ENCODE measurements at places on chromosomes 12 and 14. TPM values are rescaled to one million over a fixed set of nuclear protein-coding genes. Genes with fewer than 3 reads are reported as not detected.
A peak's percentile ranks its signal among the peaks of the same experiment; 100 is the strongest.

GRCh38 chr12:54273981-54274380 is 5.9 kb downstream of the CBX5 start:
- no peak for DNase-seq
- H3K36me3 ChIP-seq, result peaks cover 4% of the 10 kb centered on the region
- no peak overlapping the region for H3K4me3 ChIP-seq
- no peaks in the 10 kb centered on the region for H3K27me3 ChIP-seq
- H3K4me1 ChIP-seq, result peaks cover 93% of the 10 kb centered on the region

- peaks cover 2% of the 10 kb centered on the region for H3K36me3 ChIP-seq
- no peaks in the 10 kb centered on the region for H3K27me3 ChIP-seq
- H3K4me1 ChIP-seq, result no peaks in the 10 kb centered on the region
These were observed 490.9 kb upstream of the MIS18BP1 start for GRCh38 chr14:45743884-45744283.

DNA sequence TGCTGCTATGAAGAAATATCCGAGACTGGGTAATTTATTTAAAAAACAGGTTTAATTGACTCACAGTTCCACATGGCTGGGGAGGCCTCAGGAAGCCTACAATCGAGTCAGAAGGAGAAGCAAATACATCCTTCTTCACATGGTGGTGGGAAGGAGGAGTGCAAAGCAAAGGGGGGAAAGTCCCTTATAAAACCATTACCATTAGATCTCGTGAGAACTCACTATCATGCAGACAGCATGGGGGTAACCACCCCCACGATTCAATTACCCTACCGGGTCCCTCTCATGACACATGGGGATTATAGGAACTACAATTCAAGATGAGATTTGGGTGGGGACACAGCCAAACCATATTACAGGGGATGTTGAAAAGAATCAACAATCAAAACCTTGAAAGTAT is 74.9 kb downstream of the PPM1H start:
- H3K27me3 ChIP-seq, result peaks cover 16% of the 10 kb centered on the region
- H3K27ac ChIP-seq, result no peak overlapping the region
- DNase-seq, result no peak
- H3K4me1 ChIP-seq, result no peaks in the 10 kb centered on the region
- no peak overlapping the region for H3K4me3 ChIP-seq
- H3K36me3 ChIP-seq, result no peaks in the 10 kb centered on the region

GRCh38 chr12:20514598-20514997 is 146.3 kb downstream of the PDE3A start:
- no peak for DNase-seq
- H3K4me1 ChIP-seq, result no peaks in the 10 kb centered on the region
- no peaks in the 10 kb centered on the region for H3K27me3 ChIP-seq
- H3K4me3 ChIP-seq, result no peak overlapping the region
- no peak overlapping the region for H3K27ac ChIP-seq

DNA sequence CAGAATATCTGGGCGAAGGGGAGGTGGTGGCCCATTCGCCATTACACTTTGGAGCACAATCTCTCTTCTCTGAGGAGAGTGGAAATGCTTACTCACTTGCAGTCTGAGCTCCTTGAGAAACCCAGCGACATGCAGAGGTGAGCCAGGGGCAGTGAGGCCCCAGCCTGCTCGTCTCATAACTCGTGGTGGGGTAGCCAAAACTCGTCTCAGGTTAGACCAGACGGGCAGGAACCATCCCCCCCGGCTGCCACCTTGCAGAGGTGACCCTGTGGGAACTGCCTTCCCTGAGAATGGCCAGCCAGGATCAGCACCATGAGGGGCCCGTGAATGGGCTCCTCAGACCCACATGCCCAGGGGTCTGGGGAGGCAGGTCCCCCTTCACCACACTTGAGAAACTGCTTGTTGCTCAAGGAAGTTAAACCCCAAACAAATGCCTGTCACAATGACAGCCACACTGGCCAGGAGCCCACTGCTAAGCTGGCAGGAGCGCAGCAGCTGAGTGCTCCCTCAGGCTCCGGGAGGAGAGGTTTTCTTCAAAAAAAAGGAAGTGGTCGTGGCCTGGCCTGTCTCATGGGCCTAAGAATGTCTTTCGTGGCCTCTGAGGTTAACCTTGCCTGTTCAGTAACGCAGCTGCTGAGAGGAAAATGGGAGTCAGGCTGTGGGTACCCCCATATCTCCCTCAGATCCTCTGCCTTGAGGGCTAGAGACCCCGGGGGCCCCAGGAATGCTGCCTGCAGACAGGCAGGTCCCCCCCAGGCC is 9.2 kb upstream of the ALDH2 start:
- H3K4me1 ChIP-seq, result peaks cover 17% of the 10 kb centered on the region
- peak; percentile 11 for DNase-seq
- no peak overlapping the region for H3K27ac ChIP-seq
- peaks cover 15% of the 10 kb centered on the region for H3K27me3 ChIP-seq

- peaks cover 34% of the 10 kb centered on the region for H3K27me3 ChIP-seq
- H3K27ac ChIP-seq, result peak overlapping the region; percentile 75
- DNase-seq, result no peak
These were observed 2.4 kb downstream of the FOS start for GRCh38 chr14:75280831-75281653.

DNA sequence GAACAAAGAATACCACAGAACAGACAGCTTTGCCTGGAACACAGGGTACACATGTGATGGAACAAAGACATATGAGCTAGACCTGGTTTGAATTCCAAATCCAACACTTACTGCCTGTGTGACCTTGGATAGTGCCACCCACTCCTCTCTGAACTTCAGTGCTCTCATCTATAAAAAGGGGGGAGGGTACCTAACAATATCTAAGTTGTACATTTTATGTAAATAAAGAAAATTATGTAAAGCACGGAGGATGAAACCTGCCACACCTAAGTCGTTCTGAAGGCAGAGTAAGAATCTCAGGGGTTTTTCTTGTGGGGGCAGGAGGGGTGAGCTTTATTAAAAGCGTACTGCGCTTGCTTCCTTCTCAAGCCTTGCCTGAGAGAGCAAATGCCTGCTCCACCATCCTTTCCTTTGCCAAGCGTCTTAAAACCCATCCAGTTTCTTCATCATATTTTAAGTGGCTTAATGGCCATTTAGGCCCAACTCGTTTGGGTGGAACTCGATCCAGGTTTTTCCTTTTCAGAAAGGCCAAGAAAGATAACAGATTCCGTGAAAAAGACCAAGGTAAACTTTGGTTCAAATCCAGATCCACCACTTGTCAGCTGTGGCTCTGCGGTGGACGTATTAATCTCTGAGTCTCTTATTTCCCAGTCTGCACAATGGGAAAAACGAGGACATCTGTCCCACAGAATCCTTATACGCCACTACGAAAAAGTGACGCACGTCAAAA is 946 bp downstream of the DDX24 start:
- peak overlapping the region; percentile 100 for H3K4me3 ChIP-seq
- H3K27me3 ChIP-seq, result no peaks in the 10 kb centered on the region
- peak overlapping the region; percentile 99 for H3K27ac ChIP-seq
- H3K4me1 ChIP-seq, result peaks cover 70% of the 10 kb centered on the region

DNA sequence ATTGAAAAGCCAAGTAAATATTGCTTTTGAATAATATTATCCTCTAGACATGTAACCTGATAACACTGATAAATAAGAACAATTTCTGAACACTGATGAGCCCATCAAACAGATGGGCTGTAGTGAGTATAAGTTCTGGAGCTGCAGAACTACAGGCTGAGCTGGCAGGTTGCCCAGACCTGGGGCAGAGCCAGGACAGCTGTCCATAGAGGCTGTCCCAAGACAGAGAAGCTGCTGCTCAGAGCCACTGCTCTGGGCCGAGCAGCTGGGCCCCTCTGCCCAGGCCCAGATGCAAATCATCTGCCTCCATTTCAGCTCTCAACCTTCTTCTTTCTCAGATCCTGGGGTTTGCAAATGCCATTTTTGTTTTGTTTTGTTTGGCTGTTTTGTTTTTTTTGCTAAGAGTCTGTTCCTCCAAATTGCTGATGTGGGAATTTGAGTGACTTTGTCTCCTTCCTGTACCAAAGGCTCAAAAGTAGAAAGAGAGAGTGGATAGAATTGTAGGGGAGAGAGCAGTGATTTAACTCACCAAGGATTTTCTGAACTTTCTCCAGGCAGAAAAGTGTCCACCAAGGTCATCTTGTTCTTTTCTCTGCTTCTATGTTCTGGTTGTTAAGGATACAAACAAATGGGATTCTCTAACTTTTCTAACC is 4.0 kb upstream of the TESPA1 start:
- peak overlapping the region; percentile 3 for H3K4me3 ChIP-seq
- no peak for DNase-seq
- peaks cover 4% of the 10 kb centered on the region for H3K36me3 ChIP-seq
- H3K4me1 ChIP-seq, result peaks cover 75% of the 10 kb centered on the region

- DNase-seq, result peak; percentile 16
- peaks cover 21% of the 10 kb centered on the region for H3K4me1 ChIP-seq
- no peak overlapping the region for H3K27ac ChIP-seq
- H3K4me3 ChIP-seq, result no peak overlapping the region
- no peaks in the 10 kb centered on the region for H3K27me3 ChIP-seq
These were observed 8.0 kb upstream of the RTRAF start for GRCh38 chr14:51981218-51981854.

DNA sequence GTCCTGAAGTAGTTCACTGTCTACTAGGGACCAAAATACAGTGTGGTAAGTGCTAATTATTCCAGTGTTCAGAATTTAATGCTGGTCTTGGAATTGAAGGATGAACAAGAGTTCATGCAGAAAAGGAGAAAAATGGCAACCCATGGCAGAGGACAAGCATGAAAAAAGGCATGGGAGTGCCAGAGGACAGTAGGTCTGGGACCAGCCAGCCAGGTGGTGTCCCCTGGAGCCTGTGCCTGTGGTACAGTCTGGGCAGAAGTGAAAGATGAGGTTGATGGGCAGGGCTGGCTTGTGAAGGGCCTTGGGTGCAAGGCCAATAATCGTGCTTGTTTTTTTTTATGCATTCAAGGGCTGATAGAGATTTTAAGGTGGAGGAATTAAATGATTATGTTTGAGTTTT is 21.0 kb downstream of the C12orf75 start:
- no peak overlapping the region for H3K27ac ChIP-seq
- no peak for DNase-seq
- no peaks in the 10 kb centered on the region for H3K27me3 ChIP-seq
- no peak overlapping the region for H3K4me3 ChIP-seq
- H3K4me1 ChIP-seq, result peaks cover 37% of the 10 kb centered on the region

DNA sequence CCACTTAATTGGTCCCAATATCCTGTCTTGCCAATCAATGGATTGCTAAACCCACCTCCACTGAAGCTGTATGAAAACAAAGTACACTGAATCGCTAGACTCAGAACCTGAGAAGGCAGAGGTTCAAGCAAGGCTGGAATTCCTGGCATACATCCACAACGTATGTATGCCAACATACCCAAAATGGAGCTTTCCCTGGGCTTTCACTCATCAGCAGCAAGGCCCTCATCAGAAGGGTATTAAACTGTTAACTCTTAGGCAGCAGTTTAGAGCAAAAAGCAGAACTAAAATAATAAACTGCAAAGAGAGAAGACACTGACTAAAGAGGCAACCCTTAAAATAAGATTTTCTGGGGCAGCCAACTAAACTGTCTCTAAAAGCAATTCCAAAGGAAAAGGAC is 13.6 kb downstream of the MED13L start:
- H3K36me3 ChIP-seq, result no peaks in the 10 kb centered on the region
- no peak overlapping the region for H3K4me3 ChIP-seq
- no peaks in the 10 kb centered on the region for H3K27me3 ChIP-seq
- peaks cover 41% of the 10 kb centered on the region for H3K4me1 ChIP-seq
- DNase-seq, result no peak
- H3K27ac ChIP-seq, result no peak overlapping the region

DNA sequence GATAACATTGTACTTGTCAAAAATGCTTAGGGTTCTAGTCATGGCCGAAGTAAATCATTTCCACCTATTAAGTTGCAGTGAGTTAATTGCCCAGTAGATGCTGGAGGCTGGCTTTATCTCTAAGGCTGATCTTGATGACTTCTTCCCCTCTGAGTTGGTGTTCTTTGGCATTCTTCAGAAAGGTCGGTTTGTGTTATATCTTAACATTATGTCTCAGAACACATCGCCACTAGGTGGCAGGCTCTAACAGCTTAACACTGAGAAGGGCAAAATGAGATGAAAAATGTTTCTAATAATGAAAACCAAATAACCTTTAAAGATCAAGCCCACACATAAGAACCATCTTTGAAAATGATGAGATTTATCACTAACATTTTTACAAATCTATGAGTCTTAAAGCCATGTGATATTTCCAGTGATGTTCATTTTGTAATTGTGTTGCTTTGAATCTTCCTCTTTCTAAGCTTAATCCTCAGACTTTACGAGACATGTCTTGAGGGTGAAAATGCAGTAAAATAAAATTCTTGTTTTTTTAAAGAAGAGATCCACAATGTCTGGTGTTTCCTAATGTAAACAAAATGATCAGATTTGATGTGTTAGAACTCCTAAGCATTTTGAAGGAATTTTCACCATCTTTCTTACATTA is 28.6 kb downstream of the SUDS3 start:
- no peaks in the 10 kb centered on the region for H3K4me1 ChIP-seq
- H3K27me3 ChIP-seq, result no peaks in the 10 kb centered on the region
- H3K27ac ChIP-seq, result no peak overlapping the region
- peak; percentile 52 for DNase-seq

DNA sequence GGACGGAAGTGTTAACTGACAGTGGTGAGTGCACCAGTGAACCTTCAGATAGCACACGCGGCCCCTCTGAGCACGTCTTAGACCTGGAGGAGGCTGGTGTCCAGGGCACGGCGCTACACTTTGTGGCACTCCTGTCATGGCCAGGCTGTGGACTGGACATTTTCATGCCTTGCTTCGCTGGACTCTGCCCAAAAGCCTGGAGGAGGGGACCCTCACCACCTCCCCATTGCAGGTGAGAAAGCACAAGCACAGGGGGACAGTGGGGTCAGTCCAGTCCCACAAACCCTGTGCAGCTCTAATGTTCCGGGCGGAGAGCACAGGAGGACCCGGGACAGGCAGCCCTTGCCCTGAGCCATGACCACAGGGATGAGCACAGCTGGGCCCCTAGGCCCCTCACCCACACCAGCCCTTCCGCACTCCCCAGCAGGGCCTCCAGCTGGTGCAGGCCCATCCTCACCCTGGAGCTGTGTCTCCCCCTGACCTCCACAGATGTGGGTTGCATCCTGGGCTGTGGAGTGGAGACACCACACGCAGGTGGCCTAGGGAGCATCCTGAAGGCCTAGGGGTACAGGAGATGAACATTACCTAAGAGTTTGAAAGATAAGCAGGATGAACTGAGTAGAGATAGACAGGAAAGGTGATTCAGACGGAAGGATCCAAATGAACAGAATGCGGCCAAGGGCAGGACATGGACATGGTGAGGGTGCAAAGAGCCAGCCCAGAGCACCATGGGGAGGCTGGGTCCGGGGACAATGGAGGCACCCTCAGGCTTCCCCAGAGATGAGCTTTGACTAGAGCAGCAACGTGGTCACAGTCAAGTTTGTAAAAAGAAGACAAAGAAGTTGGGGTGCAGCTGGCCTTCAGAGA is 132.8 kb downstream of the BCL11B start:
- no peaks in the 10 kb centered on the region for H3K27me3 ChIP-seq
- H3K4me3 ChIP-seq, result no peak overlapping the region
- no peaks in the 10 kb centered on the region for H3K36me3 ChIP-seq
- no peak overlapping the region for H3K27ac ChIP-seq

POTEM gene
- total RNA-seq, result not detected

SLCO1C1 gene
- total RNA-seq, result not detected

RDH11 gene
- total RNA-seq, result 47.4 TPM

CHFR gene
- 72.3 TPM for total RNA-seq

ARG2 gene
- 8.5 TPM for total RNA-seq
